ENCODE measurements at places on chromosomes 13 and 19.

GRCh38 chr13:38636761-38637160 lies 50.1 kb upstream of the FREM2 start:
- DNase-seq = no peak

- no peak for DNase-seq
These were observed 451.5 kb upstream of the MIR17HG start for GRCh38 chr13:90896002-90896401.

DNA sequence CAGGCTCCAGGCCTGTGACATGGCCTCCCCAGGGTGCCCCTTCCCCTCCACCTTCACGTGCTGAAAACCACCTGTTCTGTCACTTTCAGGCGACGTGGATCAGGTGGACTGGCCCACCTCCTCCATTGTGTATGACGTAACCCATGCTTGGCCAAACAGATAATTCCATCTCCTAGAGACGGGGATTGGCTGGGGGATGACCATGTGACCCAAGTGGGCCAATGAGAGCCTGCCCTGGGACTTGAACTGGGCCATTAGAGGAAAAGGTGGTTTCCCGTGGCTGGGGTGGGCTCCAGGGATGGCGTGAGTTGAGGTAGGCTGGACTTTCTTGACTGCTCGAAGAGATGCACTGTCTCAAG lies 3.6 kb upstream of the ADAMTSL5 start:
- no peak for DNase-seq

DNA sequence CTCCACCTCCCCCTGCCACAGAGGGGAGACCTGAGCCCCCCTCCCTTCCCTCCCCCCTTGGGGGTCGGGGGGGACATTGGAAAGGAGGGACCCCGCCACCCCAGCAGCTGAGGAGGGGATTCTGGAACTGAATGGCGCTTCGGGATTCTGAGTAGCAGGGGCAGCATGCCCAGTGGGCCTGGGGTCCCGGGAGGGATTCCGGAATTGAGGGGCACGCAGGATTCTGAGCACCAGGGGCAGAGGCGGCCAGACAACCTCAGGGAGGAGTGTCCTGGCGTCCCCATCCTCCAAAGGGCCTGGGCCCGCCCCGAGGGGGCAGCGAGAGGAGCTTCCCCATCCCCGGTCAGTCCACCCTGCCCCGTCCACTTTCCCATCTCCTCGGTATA lies 2.4 kb upstream of the APOE start:
- DNase-seq = peak; percentile 2

- no peak for DNase-seq
These were observed 20.1 kb downstream of the GPR18 start for GRCh38 chr13:99237981-99238662.

GRCh38 chr19:13172346-13173138 lies 22.3 kb downstream of the IER2 start:
- DNase-seq = no peak

DNA sequence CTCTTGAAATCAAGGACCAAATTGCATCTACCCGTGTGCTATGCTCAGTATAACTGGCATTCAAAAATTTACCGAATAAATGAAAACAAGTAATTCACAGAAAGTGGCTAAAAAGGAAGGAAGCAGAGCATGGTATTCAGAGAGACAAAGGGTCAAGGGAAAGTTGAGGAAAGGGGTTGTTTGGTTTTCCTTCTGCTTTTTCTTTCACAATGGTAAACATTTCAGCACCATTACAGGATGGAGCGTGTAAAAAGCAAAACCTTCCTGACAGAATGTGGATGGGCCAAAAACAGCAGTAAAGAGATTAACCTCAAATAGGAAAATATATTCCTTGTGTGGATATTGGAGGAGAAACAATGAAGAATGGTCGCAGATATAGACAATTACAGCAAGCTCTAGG lies 14.8 kb downstream of the DIAPH3 start:
- DNase-seq = no peak

GRCh38 chr19:10881403-10882107 lies 10.2 kb downstream of the CARM1 start:
- peak; percentile 61 for DNase-seq

- DNase-seq = no peak
These were observed 454.9 kb downstream of the PCDH9 start for GRCh38 chr13:66775196-66775595.

- DNase-seq = no peak
These were observed 232.6 kb downstream of the UQCRFS1 start for GRCh38 chr19:28980236-28980868.

GRCh38 chr13:20363603-20364002 lies 131.5 kb upstream of the GJB6 start:
- DNase-seq = no peak

GRCh38 chr13:38730332-38730731 lies 43.5 kb downstream of the FREM2 start:
- DNase-seq = no peak

- no peak for DNase-seq
These were observed 55.6 kb downstream of the SPACA7 start for GRCh38 chr13:112431734-112432133.

- no peak for DNase-seq
These were observed 22.5 kb downstream of the EXOC3L2 start for GRCh38 chr19:45222724-45223123.

GRCh38 chr13:35978607-35979316 lies 152.4 kb downstream of the DCLK1 start:
- DNase-seq = peak; percentile 19
